ENCODE measurements at places on chromosomes 3 and 15.

DNA sequence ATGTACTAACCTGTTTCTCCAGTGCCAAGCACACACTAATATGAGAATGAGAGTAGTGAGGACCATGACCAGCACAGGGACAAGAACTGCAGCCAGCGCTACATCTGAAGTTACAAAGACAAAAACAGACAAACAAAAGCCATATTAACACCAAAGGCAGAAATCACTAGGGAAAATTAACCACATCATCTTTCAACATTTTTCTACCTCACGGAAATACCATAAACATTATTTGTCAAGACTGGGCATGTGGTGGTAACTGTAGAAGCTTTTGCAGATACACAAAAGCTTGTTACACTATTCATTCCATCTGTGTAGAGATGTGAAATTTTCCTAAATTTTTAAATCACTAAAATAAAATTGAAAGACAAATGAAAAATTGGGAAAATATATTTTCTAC, 44.9 kb downstream of the ST3GAL6 start:
- no peak for ATAC-seq

DNA sequence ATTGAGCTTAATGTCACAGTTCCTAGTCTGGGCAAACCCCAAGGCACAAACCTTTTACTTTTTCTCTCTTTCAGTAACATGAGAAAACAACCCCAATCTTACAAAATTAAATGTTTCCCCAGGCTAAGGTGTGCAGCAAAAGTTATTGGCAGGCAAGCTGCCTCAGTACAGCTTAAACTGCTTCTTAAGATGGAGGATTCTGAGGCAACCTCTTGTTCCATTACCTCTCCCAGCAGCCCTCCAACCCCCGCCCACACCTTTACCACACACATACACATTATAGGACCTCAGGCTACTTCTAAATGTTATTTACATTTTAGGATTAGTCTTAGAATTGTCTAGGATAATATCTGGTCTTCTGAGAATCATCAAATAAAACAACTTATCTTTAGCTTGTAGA, 22.3 kb upstream of the CBLB start:
- ATAC-seq, result no peak

GRCh38 chr15:35186346-35186745, 101.3 kb upstream of the NANOGP8 start:
- ATAC-seq, result no peak

- ATAC-seq, result no peak
Observed at GRCh38 chr3:36804295-36805055, 40.1 kb upstream of the DCLK3 start.

GRCh38 chr15:48285329-48286214, 45.7 kb upstream of the DUT start:
- ATAC-seq, result no peak

Measured in activated CD4-positive, CD25-positive, alpha-beta regulatory T cell treated with anti-CD3 and anti-CD28 coated beads, Interleukin-2, amount 50 U/mL, for 24 hours (primary cell).